Motor neuron (in vitro differentiated cells): ENCODE measurements at places on chromosomes 13 and 19. TPM values are rescaled to one million over a fixed set of nuclear protein-coding genes. Genes with fewer than 3 reads are reported as not detected.

The DAND5 gene
- total RNA-seq: 0.93 TPM in 1 of 2 replicates, not detected in the other

The CDX2 gene
- 0.05 and 0.08 TPM in 2 replicates for total RNA-seq

DNA sequence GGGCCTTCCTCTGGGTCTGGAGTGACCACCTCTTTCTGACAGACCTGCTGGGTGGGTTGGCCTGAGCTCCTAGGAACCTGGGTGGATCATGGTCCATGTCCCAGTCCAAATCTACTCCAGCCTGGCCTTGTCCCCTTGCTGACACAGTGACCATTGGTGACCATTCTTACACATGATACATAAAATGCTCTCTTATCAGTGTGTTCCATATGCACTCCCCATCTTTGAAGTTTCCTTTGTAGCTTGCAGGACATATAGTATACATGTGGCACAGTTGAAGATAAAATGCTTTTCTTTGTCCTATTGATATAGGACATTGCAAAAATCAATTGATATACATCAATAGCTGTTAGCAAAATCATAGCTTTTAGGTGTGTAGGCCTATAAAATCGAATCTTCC is 291.8 kb downstream of the MYO16 start:
- ATAC-seq: no peak

DNA sequence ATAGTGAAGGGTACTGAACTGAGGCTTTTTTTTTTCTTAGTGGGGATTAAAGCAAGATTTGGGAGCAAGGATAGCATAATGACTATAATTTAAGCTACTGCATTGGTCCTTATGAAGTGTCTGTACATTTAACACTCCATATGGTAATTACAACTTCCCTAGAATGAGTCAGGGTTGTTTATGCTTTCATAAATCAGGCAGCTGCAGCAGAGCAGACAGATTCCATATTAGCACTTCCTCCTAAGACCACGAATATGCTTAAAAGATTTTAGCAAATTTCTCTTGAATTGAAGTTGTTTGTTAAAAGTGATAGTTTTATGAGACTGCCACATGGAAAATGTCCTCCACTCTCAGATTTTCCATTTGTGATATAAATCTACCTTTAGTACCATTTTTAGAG is 401.1 kb upstream of the SPRY2 start:
- ATAC-seq: peak; percentile 32

DNA sequence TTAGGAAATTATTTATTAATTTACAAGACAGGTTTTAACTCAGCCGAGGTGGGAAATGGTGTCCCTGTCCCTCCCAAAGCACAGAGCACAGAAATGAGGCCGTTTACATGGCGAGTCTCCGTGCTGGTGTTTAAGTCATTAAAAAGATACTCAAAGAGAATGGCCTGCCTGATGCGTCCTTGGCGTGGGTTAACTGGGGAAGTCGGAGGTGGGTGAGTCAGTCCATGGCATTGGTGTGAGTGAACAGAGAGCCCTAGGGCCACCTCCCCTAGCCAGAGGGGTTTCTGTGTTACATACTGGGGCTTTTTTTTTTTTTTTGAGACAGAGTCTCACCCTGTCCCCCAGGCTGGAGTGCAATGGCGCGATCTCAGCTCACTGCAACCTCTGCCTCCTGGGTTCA is 3.9 kb downstream of the FEM1A start:
- no peak for ATAC-seq
